ENCODE measurements at places on chromosomes 6 and 20. TPM values are rescaled to one million over a fixed set of nuclear protein-coding genes. Genes with fewer than 3 reads are reported as not detected.

- DNase-seq, result no peak
Measured at GRCh38 chr20:63947638-63948456, 8.4 kb downstream of the UCKL1 start.

- DNase-seq, result no peak
Measured at GRCh38 chr6:19463925-19464324, 373.2 kb upstream of the ID4 start.

- no peak for DNase-seq
Measured at GRCh38 chr6:142885182-142885867, 59.7 kb downstream of the HIVEP2 start.

- DNase-seq, result no peak
Measured at GRCh38 chr6:149194820-149195558, 122.5 kb upstream of the TAB2 start.

The FAM209B gene
- 0.35 TPM for total RNA-seq

- no peak for DNase-seq
Measured at GRCh38 chr6:143234734-143235133, 174.0 kb downstream of the AIG1 start.

- DNase-seq, result no peak
Measured at GRCh38 chr6:81446509-81446908, 306.0 kb downstream of the TENT5A start.

GRCh38 chr6:53598265-53598907, 53.5 kb upstream of the GCLC start:
- no peak for DNase-seq

GRCh38 chr6:17214106-17214505, 67.1 kb upstream of the RBM24 start:
- no peak for DNase-seq

The SLC12A5 gene
- not detected for total RNA-seq

The RAET1E gene
- 0.48 TPM for total RNA-seq

DNA sequence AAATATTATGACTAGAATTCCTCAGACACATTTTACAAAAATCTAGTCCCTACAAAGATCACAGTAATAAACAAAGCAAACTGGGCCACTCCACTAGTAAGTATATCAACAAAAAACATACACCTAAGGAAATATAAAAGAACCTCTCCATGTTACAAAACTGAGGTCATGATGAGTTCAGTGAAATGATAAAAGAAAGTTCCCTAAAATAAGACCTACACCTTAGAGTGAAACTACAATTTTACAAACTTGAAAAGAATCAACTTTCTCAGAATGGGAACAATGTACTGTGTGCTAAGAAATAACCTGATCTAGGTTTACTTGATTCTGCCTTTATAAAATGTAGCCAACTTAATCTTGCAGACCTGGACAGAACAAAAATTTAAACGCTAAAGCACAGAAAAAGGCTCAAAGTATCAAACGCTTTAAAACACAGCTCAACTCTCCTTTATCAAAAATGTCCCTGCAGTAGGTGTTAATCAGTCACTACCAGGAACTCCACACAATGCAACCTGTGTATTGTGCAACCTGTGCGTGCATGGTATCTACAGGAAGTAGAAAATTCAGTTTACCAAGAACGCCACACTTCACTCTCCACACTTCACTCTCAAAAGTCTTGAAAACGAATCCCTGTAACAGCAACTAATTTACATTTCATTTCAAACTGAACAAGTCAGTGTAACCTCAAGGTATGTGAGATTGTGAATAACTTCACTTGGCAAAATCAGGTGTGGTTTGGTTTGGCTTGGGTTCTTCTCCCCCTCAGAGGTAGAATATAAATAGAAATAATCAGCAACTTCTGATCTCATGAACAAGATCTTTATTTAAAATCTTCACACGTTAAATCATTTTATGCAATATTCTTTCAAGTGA, 1.8 kb downstream of the RALGAPA2 start:
- DNase-seq, result no peak

- DNase-seq, result no peak
Measured at GRCh38 chr6:150410399-150410798, 41.6 kb downstream of the IYD start.

DNA sequence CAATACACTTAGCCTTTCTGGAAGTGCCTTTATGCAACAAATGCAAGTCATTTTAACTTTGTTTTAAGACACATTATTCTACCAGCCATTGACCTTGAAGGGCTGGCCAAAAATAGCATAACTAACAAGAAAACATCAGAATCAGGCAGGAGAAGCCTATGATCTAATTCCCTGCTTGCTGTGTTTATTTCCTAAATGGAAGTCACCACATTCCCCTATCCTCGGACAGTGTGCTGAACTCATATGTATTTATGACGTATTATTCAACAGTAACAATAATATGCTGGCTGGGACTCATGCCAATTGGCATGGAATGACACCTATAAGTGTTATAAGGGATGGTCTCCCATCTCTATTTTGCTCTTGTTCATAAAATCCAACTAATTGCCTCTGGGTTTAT, 140.7 kb downstream of the MAP3K7 start:
- DNase-seq, result no peak

- DNase-seq, result no peak
Measured at GRCh38 chr6:46128476-46128875, 1.3 kb upstream of the ENPP4 start.

GRCh38 chr6:41684311-41685180, 46.3 kb downstream of the MDFI start:
- DNase-seq, result peak; percentile 41

The CHRNA4 gene
- total RNA-seq, result 1.5 TPM

GRCh38 chr6:13667655-13668054, 44.0 kb downstream of the RANBP9 start:
- DNase-seq, result no peak

DNA sequence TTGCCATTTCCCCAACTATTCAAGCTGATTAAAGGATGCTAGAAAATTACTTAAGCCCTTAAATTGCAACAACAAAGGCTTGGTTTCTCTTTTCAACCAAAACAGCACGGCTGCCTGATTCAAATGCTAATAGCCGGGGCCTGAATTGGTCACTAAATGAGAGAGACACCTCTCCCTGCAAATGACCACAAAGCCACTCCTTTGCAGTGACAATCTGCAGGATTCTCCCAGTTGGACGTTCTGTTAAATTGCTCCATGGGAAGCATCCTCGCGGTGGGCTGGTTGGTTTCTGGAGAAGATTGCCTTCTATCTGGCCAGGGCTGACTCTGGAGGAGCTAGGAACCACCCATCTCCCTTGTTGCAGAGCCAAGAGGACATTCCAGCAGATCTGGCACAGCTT, 29.7 kb upstream of the TBXT start:
- DNase-seq, result no peak

DNA sequence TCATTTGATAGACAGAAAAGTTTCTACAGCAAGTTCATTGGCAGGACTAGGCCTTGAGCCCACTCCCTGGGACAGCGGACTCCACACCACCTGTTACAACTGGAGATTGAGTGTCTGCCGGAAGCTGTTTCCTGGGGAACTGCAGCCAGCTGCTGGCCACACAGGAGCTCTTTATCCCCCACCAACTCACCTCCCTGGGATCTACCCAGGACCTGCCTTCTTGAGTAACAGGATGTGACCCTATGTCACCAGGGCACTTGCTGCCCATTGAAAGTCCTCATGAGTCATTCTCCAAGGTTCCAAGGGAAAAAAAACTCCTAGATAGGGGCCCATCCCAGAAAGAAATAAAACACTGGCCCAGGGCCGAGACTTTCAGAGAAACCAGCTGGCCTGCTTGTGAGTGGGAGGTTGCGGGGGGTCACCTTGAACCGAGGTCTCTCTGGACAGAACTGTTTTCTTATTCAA, 37.4 kb upstream of the SLC9A8 start:
- DNase-seq, result peak; percentile 56

The GABRR1 gene
- total RNA-seq, result not detected

- DNase-seq, result no peak
Measured at GRCh38 chr6:1328129-1328800, 16.4 kb downstream of the FOXQ1 start.

DNA sequence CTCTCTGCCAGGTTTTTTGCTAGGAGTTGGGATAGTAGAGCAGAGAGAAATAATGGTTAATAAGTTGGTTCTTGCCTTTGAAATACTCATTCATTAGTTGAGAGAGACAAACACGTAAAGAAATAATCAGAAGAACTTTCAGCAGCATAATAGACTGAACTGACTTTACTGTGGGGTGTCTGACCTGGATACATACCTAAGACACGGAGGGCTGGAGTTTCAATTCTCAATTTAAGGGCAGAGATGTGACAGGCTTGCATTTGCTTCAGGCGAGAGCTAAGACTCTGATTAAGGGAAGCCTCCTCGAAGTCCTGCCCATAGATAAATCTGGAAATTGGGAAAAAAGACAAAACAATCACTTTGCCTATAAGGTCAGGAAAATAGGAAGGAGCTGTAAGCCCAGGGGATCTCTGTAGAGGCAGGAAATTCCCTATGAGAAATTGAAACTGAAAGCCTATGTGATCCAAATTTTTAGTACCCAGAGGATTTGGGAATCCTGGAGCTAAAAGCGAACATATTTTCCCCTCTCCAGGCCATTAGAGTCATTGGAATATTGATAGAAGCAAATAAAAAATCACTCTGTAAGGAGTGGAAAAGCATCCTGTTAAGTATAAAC, 276.8 kb downstream of the PHACTR1 start:
- no peak for DNase-seq

DNA sequence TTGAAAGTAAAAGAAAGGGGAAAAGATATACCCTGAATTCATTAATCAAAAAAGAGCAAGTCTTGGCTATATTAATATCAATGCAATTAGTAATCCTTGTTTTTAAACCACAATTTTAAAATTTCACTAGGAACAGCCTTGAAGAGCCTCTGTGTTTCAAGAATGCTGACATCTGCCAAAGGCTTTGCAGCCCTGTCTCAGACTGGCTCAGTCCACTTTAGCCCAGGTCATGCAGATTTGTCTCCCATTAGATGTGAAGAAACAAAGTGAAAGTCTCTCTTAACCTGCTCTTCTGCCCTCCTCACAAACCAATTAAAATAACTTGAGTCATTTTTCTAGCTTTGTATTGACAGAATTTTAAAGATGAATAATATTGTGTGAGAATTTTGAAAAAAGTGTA, 102.7 kb upstream of the CARMIL1 start:
- no peak for DNase-seq

All from Right ventricle myocardium superior (tissue), 1 donor.